Stimulated activated CD4-positive, alpha-beta T cell treated with anti-CD3 and anti-CD28 coated beads, Interleukin-1b, Interleukin-23, amount 100 ng/mL, for 1 hour (primary cell): ENCODE measurements at places on chromosomes 2 and 18.

DNA sequence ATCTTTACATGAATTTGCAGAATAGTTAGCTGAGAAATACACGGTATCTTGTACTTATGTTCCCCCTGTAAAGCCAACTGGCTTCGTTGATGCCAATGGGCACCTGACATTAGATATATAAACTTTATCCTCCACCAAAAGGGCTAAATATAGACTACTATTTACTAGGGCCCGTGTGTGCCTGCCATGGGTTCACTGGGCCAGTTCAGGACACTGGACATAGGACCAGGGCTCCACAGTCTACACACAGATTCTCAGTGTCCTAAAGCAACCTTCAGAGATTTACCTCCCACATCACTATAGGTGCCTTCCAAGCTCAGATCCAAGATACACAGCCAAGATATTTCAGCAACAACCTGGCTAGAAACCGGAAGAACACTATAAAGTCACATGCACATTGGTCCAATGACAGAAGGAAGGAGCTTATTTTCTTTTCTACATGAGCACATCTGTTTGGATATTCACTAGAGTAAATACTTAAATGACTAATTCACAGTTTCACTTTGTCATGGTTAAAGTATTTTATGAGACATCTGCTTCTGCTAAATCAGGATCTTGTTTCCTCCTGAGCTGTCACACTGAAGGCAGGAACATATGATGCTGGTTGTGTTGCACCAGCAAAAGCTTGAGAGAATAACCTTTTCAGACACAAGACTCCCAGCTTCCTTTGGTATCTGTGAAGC is 95.1 kb downstream of the MYO5B start:
- no peak for DNase-seq

- DNase-seq = no peak
Measured at GRCh38 chr18:48036226-48036625, 105.8 kb upstream of the SMAD2 start.

DNA sequence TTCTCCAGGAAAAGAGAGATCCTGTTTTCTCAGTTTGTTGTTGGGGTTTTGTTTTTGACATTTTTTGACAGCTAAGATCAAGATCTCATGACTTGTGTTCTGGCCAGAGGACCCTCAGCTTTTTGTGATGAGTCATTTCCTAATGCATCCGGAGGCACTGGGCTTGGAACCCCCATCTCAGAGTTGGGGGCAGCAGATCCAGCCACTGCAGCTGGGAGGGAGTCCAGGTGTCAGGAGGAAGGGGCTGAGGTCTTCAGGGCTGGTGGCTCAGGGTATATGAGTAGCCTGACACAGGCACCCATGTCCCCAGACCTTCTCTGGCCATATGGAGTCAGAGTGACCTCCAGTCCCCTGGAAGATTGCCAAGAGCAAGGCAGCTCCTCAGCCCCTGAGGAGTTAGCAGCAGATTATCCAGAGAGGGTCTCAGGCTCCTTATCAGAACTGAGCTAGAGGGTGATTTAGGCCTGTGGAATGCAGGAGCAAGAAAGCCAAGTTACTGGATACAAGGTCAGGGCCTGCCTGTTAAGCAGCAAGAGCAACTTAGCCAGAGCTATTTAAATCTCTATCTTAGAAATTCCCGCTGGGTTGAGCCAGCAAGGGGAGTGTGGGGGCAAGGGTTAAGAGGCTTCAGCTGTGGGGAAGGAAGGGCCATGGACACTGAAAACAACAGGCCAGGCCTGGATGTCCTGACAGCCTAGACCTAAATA is 62.4 kb downstream of the TANC1 start:
- DNase-seq = no peak

DNA sequence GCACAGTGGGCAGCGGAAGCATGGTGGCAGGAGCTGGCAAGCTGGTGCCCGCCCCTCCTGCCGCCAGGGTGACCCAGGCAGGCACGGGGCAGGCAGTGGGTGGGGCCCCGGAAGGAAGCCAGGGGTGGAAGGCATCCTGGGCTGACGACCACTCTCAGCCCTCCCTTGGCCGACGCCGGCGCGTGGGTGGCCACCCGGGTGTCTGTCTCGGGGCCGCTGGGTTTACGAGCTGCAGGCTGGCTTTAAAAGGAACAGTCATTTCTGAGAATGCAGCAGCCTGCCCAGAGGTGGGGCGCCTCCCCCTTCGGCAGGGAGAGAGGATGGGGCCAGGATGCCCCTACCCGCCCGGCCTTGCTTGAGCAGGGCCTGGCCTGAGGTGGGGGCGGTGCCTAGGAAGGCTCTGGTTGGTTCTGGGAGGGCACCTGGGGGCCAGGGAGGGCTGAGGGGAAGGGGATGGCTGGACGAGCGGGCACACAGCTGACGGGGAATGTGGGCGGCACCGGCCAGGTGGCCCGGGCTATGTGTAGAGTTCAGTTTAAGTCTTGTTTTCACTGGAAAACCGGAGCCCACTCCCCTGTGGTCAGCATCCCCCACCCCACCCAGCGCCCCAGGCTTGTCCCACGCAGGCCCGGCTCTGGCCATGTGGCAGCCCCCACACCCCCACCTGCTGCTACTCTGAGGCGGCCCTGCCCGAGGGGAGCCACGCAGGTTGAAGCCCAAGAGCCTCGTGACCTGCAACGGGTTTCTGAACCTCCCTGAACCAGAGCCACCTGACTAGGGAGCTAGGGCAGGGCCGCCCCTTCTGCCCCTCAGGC is 6.3 kb downstream of the BOK start:
- DNase-seq = no peak

GRCh38 chr2:216327447-216327935 is 44.8 kb downstream of the MARCHF4 start:
- no peak for DNase-seq

- DNase-seq = no peak
Measured at GRCh38 chr2:37059841-37060240, 24.3 kb downstream of the HEATR5B start.

GRCh38 chr18:54165450-54165849 is 59.0 kb downstream of the MBD2 start:
- DNase-seq = no peak

- no peak for DNase-seq
Measured at GRCh38 chr2:169362118-169362893, at the start of gene LRP2. TSS of gene LRP2 (minus strand) at chr2:169362534. CDS start at chr2:169362399, 135 bp downstream.

DNA sequence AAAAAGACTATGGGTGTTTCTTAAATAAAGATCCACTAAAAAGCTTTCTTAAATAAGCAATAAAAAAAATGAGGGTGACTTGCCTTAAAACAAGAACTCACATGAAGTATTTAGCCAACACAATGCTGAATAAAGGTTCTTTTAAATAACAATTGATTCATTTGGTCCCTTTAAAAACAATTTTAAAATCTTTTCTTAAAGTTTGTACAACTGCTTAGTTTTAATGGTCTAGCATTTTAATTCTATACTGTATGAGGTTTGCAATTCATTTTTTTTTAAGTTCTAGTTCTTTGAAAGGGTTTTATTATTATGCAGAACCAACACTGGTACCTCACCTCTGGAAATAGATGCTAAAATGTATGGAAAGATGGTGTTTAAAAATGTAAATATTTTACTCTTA is 1017.5 kb downstream of the LRP1B start:
- DNase-seq = no peak

DNA sequence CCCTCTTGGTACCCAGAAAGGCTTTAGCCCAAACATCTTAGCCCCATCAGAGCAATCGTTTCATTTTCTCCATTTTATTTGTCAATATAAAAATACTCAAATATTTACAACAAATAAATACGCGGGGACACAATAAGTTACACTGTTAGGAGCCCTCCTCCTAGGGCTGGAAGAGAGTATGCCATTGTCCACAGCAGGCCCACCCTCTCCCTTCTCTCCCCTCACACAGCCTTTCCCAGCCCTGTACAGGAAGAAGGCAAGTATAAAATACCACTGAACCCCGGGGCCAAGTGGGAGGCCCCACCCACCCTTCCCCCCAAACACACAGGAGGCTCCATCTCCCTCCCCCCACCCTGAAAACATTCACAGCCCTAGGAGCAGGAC is 1.9 kb upstream of the ANKRD39 start:
- DNase-seq = no peak

- DNase-seq = no peak
Measured at GRCh38 chr18:78431606-78432005, 548.0 kb upstream of the SALL3 start.

DNA sequence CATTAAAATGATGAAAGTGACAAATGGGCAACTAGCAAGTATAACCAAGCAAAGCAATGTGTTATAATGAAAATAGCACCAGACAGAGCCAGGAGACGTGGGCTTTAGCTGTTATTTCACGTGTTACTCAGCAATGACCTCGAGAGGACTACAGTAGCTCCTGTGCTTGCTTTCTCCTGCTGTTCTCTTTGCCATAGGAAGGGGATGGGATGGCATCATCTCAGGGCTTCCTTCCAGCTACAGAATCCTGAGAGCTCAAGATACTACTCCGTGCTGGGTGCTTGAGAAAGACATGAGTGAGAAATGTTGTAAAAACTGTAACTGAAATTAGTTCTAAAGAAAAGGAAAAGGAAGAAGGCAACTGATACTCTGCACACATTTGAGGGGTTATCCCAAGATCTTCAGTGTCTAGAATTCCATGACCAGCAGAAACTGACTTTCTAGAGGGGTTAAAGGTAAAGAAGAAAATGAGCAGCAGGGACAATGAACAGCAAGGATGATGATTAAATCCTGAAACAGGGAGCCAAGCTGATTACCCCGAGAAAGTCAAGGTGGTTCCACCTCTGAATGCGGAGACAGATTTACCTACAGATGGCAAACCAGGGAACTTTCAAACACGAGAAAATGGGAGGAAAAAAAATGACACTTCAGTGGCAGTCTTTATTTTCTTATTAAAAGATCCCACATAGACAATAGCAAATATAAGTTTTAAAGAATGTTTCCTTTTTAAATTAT is 33.4 kb downstream of the GAREM1 start:
- no peak for DNase-seq

GRCh38 chr2:235066895-235067294 is 115.1 kb downstream of the SH3BP4 start:
- DNase-seq = no peak

GRCh38 chr2:224222291-224222690 is 179.6 kb downstream of the FAM124B start:
- DNase-seq = no peak

DNA sequence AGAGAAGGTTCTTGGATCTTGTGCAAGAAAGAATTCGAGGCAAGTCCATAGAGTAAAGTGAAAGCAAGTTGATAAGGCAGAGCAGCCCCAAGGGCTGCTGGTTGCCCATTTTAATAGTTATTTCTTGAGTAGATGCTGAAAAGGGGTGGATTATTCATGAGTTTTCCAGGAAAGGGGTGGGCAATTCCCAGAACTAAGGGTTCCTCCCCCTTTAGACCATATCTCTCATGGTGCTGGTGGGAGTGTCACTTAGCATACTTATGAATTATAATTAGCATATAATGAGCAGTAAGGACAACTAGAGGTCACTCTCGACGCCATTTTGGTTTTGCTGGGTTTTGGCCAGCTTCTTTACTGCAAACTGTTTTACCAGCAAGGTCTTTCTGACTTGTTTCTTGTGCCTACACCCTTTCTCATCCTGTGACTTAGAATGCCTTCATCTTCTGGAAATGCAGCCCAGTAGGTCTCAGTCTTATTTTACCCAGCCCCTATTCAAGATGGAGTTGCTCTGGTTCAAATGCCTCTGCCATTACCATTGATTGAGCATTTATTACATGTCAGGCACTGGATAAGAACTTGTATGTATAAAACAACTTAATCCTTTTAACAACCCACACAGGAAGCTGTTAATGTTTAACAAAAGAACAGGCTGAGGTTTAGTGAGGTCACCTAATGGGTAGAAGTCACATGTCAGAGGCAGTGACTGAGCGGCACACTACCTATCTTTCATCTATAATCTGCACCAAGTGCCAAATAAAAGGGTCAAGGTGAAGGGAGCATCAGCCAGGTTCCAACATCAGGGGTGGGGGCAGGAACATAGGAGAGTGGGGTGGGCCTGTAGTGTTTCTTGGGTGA is 250.9 kb downstream of the ICOS start:
- no peak for DNase-seq

GRCh38 chr18:23716966-23717365 is 27.7 kb downstream of the LAMA3 start:
- no peak for DNase-seq

- DNase-seq = no peak
Measured at GRCh38 chr2:16817305-16818202, 151.9 kb upstream of the CYRIA start.

GRCh38 chr2:226295681-226296080 is 503.9 kb downstream of the IRS1 start:
- no peak for DNase-seq

DNA sequence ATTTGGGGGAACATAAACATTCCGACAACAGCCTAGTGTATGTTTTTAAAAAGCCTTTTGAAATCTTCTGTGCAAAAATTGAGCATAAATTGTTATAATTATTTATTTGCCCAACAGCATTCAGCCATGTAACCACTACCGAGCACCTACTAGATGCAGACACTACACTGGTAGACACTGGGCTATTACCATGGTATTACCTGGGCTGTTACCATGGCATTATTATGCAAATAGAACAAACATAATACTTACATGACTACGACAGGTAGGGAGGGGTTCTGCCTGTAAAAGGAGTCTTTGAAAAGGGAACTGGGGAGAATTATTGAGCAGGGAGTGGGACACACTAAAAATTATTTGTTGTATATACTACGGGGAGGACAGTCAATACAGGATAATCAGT is 116.4 kb downstream of the MREG start:
- no peak for DNase-seq

DNA sequence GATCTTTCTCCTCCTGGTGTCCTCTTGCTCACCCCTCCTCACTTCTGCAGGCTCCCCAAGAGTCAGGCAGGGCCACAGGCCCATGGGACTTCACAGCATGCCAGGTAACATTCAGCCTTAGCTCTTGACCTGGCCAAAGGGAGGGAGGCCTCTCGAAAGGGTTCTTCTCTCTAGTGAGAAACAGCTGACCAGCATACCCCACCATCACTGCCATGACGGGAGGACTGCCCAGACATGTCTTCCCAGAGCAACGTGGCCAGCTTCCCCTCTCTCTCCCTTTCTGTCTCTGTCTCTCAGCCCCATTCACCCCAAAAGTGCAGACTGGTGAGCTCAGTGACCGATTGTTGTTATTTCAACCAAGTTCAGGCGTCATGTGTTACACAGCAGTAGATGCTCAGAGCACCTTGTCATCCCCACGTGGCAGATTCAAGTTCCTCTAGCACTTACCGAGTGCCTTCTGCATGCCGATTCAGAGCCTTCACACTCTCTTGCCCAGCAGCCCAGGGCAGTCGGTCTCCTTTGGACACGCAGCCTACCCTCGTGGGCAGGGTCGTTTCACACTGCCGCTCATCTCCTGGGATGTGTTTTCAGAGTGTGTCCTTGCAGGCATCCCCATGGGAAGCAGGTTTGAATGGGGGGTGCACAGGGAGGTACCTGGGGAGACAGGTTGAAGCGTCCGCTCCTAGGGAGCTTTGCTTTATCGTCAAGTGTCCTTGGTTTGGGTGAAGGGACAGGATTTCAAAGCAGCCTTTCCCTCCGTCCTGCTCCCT is 259.9 kb downstream of the NDUFA10 start:
- no peak for DNase-seq

GRCh38 chr2:44753552-44754285 is 187.8 kb upstream of the SIX3 start:
- DNase-seq = no peak

GRCh38 chr2:188024811-188025210 is 266.9 kb upstream of the GULP1 start:
- DNase-seq = no peak
